BJ (cell line): ENCODE measurements at places on chromosomes 4 and X.

DNA sequence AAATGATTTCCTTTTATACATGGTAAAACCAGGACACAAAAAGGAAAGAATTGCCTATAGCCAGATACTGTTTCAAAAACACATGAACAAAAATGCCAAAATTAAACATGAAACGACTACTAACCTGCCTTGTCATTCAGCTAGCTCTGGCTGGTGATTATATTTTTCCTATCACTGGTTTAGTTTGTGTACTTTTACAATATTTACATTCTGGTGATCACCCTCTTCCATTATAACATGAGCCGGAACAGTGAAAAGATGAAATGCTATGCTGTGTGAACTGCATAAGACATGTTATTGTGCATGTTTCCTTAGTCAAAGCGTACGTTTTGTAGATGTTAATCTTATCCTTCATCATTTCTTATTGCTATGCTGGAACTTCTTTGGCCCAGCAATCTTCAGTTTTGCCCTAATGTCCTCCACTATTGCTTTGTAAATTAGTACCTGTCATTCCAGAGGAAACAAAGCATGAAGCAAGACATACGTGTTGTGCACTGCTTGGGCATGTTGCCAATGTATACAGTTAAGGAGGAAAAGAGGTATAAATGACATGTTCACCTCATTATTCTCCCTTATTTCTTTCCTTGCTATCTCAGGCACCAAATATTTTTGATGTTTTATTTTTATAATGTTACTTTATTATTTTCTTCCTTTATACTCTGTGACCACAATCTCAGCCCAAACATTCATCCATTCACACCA is 386.3 kb downstream of the ARHGAP24 start:
- DNase-seq = no peak

GRCh38 chrX:13008189-13008533 is 33.3 kb downstream of the TMSB4X start:
- DNase-seq = no peak

DNA sequence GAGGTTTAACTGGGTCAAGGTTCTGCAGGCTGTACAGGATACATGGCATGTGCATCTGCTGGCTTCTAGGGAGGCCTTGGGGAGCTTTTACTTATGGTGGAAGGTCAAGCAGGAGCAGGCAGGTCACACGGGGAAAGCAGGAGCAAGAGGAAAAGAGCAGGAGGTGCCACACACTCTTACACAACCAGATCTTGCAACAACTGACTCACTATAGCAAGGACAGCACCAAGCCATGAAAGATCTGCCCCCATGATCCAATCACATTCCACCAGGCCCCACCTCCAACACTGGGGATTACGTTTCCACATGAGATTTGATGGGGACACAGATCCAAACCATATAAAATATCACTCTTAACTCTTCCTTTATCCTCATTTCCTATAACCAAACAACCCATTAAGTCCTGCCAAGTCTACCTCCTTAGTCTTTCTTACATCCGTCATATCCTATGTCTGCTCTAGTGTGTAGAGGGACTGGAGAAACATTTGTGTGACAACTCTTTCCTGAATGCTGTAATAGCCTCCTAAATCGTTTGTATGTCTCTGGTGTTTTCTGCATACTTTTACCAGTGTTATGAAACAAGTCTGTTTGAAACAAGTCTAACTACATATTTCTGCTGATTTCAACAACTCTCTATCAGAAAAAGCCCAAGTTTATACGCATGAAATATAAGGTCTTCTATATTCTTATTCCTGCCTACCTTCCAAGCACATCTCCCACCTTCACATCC is 8.3 kb upstream of the RAP2C start:
- no peak for DNase-seq

GRCh38 chr4:27684610-27685011 is 824.0 kb downstream of the STIM2 start:
- DNase-seq = no peak

DNA sequence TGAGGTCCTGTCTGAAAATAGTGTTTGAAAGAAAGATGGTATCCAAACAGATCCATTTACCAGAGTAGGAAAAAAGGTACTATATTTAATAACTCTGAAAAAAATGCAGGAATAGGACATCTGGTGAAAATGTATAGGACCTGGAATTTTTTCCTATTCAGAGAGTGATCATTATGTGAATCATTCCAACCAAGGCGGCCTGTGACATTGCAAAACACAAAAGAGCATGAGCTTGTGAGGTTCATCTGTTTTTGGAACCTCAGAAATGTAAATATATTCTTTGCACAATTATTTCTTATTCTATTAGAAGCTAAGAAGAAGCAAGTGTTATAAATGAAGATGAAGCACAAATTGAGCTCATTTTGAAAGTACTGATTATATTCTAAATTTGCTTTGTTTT is 2.0 kb downstream of the C4orf51 start:
- DNase-seq = no peak
